Endothelial cell (in vitro differentiated cells): ENCODE measurements at places on chromosomes 3 and 15.

DNA sequence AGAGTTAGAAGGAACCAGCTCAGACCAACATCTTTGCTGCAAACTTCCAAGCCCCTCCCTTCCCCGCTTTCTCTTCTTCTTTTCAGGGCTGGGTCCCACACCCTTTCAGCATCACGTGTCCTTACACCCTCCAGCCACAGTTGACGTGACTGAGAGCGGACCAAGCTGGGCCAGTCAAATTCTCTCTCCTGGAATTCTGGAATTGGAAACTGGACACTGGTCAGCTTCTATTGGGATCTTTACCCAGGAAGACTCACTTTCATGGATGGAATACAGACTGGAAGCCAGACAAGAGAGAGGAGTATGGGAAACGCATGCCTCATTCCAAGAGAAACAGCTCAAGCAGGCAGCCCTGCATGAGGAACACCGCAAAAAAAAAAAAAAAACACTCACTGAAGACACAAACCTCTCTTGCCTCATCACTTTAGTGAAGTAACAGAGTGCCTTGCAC lies 12.4 kb upstream of the TPM1 start:
- H3K4me3 ChIP-seq = no peak overlapping the region
- DNase-seq = no peak
- no peaks in the 10 kb centered on the region for H3K36me3 ChIP-seq
- H3K4me1 ChIP-seq = peaks cover 3% of the 10 kb centered on the region

- no peak overlapping the region for H3K4me3 ChIP-seq
- no peak overlapping the region for H3K27ac ChIP-seq
- H3K4me1 ChIP-seq = no peaks in the 10 kb centered on the region
- DNase-seq = no peak
- no peaks in the 10 kb centered on the region for H3K36me3 ChIP-seq
Measured at GRCh38 chr3:8990266-8991215, 27.3 kb upstream of the RAD18 start.

DNA sequence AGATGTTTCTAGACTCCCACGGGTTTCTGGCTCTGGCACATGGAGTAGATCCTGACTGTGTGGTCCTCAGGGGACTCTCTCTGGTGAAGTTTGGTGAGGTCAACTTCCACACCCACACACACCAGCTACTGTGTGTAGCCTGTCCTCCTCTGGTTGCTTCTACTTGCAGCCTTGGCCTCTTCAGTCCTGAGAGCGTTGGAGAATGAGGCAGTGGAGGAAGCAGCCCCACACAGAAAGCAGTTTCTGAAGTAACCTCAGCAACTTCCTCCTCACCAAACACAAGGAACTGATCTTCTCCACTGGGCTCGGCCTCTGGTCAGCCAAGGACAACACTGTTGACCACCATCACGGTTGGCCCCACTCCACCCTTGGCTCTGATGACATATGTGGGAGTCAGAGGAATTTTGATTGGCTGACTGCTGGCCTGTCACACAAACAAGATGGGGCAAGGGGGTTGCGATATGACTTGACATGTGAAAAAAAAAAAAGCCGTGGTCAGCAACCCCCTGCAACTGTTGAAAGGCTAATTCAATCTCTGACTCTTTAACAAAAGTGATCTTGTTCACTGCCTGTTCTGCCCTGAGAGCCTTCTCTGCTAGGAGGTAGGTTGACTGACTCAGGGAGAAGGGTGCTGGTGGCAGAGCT lies 19.6 kb downstream of the CD86 start:
- no peak overlapping the region for H3K4me3 ChIP-seq
- H3K4me1 ChIP-seq = peaks cover 2% of the 10 kb centered on the region
- H3K27me3 ChIP-seq = peaks cover 3% of the 10 kb centered on the region
- no peak for DNase-seq

GRCh38 chr15:43527016-43527801 lies 9.8 kb downstream of the MAP1A start:
- H3K27ac ChIP-seq = no peak overlapping the region
- no peak overlapping the region for H3K4me3 ChIP-seq
- H3K4me1 ChIP-seq = peaks cover 9% of the 10 kb centered on the region
- no peak for DNase-seq

DNA sequence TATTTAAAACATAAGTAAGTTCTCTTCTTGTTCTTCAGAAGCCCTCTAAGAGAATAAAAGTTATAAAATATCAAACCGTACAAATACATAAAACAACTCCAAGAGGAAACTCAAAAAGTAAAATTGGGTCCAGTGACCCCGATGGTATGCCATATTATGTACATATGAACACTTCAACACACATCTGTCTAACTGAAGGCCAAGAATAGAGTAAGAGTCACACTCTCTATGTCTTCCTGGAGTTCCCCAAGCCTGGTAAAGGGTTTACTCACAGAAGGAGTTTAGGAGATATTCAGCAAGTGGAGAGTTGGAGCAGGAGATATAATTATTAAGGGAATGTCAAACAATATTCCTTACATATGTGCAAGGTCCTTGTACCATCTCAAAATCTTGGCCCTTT lies 101.3 kb upstream of the EIF1B start:
- no peak for DNase-seq
- H3K27ac ChIP-seq = no peak overlapping the region
- peaks cover 2% of the 10 kb centered on the region for H3K27me3 ChIP-seq
- no peaks in the 10 kb centered on the region for H3K36me3 ChIP-seq
- peaks cover 9% of the 10 kb centered on the region for H3K4me1 ChIP-seq

DNA sequence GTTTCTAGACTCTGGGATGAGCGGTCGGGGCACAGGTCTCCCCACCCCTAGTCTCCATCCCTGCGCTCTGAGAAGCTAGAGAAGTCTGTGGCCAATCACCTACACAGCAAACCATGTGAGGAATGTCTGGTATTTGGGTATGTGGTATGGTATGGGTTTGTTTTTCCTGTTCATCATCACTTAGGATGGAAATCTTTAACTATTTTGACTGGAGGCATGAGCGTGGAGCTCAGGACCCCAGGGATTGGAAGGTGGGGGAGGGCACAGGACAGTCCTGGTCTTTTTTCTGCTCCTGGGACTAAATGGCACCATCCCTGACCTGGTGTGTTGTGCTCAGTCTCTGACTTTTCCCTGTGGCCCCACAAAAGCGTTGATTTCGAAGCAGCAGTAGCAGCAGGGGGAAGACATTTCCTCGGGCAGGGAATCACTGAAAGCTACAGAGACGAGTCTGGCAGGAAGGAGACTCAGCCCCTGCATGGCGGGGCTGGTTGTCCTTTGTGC lies 191.7 kb upstream of the TPM1 start:
- no peak for DNase-seq
- peaks cover 4% of the 10 kb centered on the region for H3K27me3 ChIP-seq
- peaks cover 23% of the 10 kb centered on the region for H3K4me1 ChIP-seq
- no peak overlapping the region for H3K4me3 ChIP-seq
- no peaks in the 10 kb centered on the region for H3K36me3 ChIP-seq
- peak overlapping the region; percentile 68 for H3K27ac ChIP-seq

- H3K4me1 ChIP-seq = peaks cover 10% of the 10 kb centered on the region
- peaks cover 15% of the 10 kb centered on the region for H3K27me3 ChIP-seq
- peaks cover 27% of the 10 kb centered on the region for H3K36me3 ChIP-seq
Measured at GRCh38 chr15:57287123-57287521, 89.2 kb upstream of the CGNL1 start.

DNA sequence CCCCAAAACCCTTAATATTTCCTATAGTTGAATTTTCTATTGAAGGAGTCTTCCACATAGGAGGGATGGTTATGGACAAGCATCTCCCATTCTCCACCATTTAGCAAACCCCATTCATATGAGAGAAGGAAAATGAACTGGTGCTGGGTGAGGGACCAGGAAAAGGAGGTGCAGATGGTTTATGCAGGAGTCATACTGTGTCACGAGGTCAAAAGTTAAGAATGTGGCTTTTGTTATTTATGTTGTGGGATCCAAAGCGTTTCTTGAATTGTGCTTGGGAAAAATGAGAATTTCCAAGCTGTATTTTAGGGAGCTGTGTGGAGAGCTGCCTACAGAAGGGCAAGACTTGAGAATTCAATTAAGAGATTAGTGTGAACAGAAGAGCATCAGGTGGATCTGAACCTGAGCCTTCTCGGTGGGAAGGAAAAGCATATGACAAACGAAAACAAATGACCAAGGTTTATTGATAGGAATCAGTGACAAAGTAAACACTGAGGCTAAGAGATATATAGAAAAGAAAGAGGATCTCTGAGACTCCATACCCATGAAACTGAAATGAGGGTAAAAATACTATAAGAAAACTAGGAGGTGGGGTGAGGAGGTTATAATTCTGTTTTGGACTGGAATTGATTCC lies 473.3 kb upstream of the NR2F2 start:
- H3K4me1 ChIP-seq = no peaks in the 10 kb centered on the region
- no peak overlapping the region for H3K27ac ChIP-seq
- no peaks in the 10 kb centered on the region for H3K27me3 ChIP-seq
- H3K4me3 ChIP-seq = no peak overlapping the region
- no peak for DNase-seq
- H3K36me3 ChIP-seq = no peaks in the 10 kb centered on the region

DNA sequence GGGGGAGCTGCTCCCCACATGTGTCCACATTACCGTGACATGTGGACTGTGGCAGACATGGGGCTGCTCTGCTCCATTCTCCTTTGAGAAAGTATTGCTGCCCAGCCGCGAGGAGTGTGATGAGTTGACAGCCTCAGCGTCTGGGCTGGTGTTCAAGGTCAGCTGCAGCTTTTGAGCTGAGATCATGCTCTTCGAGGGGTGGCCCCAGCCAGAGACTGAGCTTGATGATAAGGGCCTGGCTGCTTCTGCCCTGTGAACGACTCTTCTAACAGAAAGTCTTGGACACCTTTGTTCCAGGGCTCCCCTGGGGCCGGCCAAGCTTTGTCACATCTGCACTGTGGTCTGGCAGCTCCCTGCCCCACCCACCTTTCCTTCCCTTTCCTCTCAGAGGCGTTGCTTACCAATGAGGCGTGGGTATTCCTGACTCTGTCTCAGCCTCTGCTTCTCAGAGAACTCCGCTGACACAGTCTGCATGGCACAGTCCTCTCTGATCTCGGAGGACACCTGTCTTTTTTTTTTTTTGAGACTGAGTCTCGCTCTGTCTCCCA lies 86.6 kb downstream of the CHRD start:
- no peaks in the 10 kb centered on the region for H3K36me3 ChIP-seq
- H3K27ac ChIP-seq = no peak overlapping the region
- H3K4me3 ChIP-seq = no peak overlapping the region
- DNase-seq = no peak
- H3K4me1 ChIP-seq = peaks cover 5% of the 10 kb centered on the region

- peaks cover 8% of the 10 kb centered on the region for H3K27me3 ChIP-seq
- H3K4me3 ChIP-seq = peak overlapping the region; percentile 56
Measured at GRCh38 chr15:56124391-56124790, 119.3 kb downstream of the RFX7 start.

DNA sequence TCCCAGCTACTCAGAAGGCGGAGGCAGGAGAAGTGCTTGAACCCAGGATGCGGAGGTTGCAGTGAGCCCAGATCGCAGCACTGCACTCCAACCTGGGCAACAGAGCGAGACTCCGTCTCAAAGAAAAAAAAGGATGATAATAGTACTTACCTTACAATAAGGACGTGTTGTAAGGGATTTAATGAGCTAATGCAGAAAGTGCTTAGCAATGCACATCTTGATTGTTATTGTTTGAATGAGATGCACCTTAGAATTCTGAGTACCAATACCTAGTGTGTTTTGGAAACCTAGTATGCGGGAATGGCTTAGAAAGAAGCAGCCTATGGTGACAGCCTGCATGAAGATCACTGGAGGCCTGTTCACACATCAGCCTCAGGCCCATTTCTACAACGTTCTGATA lies 19.5 kb downstream of the SNUPN start:
- H3K27ac ChIP-seq = no peak overlapping the region
- no peaks in the 10 kb centered on the region for H3K4me1 ChIP-seq
- no peak for DNase-seq
- H3K27me3 ChIP-seq = no peaks in the 10 kb centered on the region
- no peak overlapping the region for H3K4me3 ChIP-seq
- peaks cover 32% of the 10 kb centered on the region for H3K36me3 ChIP-seq

GRCh38 chr15:24976932-24977331 lies 22.1 kb downstream of the SNRPN start:
- no peaks in the 10 kb centered on the region for H3K4me1 ChIP-seq
- no peak overlapping the region for H3K4me3 ChIP-seq
- H3K36me3 ChIP-seq = peaks cover 50% of the 10 kb centered on the region
- DNase-seq = no peak
- H3K27ac ChIP-seq = no peak overlapping the region
- peaks cover 3% of the 10 kb centered on the region for H3K27me3 ChIP-seq

- H3K27me3 ChIP-seq = no peaks in the 10 kb centered on the region
- no peaks in the 10 kb centered on the region for H3K4me1 ChIP-seq
- no peak overlapping the region for H3K27ac ChIP-seq
- DNase-seq = no peak
Measured at GRCh38 chr3:155941354-155941753, 70.9 kb downstream of the GMPS start.

DNA sequence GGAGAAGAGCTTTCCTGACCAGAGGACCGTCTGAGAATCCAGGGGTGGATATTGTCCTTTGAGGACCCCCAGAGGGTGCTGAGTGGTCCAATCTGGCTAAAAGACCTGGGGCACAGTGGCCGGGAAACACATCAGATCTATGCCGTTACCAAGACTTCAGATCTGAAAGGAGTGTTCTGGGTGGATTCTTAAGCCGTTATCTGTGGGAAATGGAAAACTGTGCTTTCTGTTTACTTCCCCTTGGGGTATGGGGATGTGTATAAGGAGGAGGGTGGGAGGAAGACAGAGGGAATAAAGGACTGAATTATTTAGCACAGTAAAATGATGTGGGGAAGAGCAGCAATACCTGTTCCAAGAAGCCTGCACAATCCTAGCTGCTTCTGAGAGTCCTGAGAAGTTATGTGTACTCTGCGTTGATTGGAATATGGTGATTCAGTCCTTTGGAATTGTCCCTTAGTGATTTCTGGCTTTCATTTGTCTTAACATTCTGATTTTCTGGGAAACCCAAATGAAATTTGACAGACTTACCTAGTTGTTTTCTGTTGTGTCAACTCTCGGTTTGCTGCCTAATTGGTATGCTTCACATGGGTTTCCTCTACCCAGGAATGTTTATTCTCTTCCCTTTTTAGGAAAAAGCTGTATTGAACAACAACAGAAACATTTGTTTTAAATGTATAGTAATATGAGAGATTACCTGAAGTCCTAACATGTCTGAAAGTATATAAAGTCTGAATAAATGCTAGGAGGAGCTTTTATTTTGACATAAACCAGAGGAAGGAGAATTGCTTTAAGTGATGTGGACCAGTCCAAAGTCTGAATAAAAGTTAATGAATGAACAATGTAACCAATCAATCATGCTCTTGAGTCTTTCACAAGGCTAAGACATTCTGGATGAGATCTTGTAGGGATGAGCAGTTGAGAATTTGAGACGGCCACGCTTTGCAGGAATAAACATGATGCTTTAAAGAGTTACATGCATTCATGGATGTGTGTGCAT lies 427.1 kb upstream of the C2CD4B start:
- H3K36me3 ChIP-seq = no peaks in the 10 kb centered on the region
- no peak overlapping the region for H3K4me3 ChIP-seq
- peaks cover 24% of the 10 kb centered on the region for H3K4me1 ChIP-seq
- H3K27ac ChIP-seq = no peak overlapping the region
